ENCODE measurements at places on chromosomes 6 and 20.

DNA sequence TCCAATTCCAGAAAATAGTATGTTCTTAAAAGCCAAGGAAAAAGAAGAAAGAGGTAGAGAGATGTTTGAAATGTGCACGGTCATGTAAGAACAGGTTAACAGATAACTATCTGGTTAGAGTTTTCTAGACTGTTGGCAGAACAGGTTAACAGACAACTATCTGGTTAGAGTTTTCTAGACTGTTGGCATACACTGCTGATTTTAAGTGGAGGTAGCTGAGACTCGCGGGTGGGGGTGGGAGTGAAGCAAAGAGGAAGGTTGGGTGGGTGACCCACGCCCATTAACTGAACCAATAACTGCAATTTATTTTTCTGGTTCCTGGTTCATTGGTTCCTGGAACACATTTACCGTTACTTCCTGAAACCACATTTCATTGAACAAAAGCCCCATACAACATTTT lies 157.5 kb downstream of the ELOVL4 start:
- no peak for DNase-seq

DNA sequence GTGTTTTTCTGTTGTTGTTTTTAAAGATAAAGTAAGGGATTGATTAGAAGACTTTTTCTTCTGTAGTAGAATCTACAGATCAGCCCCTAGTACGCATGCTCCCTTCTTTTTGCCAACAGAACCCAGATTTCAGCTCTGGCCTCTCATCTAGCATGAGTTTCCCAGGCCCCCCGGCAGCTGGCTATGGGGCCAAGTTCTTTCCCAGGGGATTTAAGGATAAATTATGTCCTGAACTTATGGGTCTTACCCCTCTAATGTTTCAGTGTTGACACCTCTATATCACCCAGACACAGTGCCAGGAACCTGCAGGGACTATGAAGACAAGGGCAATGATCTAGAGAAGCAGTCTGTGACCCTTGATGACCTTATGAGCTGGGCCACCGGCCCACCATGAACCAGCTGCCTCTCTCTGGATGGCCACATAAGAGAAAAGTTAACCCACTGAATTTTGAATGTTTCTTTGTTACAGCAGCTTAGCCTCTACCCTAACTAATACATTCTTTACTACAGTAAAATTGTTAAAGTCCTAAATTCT lies 150.5 kb downstream of the UNC5CL start:
- DNase-seq = no peak

DNA sequence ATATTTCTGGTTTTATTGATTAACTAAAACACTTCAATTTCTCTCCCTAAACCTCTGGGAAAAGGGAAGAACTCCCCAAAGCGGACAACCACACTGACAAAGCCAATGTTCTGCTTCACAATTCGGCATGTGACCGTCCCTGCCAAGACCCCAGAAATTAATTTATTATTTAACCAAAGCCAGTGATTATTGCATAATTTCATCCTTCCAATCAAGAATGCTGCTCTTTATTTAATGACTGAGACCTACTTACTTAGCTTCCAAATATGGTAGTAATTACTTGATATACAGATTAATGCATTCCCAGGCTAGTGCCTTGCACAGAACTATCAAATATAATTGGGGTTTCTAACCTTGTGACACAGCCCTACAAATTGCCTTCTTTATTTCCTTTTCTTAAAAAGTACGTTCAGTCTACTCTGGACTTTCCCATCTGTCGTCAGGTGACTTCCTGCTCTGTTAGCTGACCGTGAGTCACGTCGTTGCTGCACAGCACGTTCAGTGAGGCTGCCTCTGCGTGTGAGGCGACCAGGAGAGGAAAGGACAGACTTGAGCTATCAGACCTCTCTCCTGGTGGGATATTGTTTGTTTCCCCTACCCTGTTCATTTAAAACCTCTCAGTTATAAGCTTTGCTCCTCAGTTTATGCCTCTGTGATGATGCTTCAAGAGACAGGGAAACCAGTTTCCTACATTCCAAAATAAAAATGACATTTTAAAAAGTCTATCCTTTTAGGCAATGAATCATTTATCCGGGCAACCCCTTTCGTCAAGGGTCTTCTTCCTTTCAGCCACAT lies 55.7 kb upstream of the TNFAIP3 start:
- DNase-seq = no peak

- DNase-seq = no peak
Observed at GRCh38 chr20:10864076-10864672, 190.4 kb upstream of the JAG1 start.

DNA sequence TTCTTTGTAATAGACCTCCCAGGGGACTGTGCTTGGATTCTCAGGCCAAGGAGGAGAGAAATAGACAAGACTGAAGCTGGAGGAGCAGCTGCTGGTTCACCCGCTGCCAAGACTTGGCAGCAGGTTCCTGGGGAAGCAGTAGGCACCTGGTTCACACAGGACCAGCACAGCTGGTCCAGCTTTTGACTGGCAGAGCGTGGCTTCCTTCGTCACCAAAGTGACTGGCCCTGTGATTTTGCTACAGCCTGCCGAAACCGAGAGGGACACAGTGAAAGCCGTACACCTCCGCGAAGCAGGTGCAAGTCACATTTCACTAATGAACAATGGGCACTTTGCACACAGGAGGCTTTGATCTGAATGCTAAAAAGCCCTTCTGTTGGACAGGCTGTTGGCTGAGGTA lies 199.0 kb downstream of the RNF144B start:
- DNase-seq = no peak

GRCh38 chr6:56349194-56349593 lies 101.8 kb upstream of the COL21A1 start:
- DNase-seq = no peak

DNA sequence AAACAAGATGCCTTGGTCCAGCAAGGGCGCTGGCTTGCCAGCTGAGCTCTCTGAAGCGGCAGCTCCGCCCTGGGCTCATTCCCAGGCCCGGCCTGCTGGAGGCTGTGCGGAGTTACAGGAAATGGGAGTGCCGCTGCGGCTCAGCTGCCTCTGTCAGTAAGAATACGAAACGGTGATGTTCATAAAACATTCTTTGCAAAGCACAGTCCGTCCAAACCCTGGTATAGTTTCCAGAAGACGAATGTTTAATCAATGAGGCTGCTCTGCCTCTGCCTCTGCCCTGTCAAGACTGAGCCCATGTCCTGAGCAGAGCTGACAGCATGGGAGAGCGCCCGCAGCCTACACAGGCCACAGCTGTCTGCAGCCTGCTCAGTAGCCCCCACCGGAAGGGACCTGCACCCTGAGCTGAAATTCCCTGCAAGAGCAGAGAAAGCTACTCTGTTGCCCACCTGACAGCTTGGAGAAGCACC lies 153.3 kb upstream of the SNX9 start:
- no peak for DNase-seq

DNA sequence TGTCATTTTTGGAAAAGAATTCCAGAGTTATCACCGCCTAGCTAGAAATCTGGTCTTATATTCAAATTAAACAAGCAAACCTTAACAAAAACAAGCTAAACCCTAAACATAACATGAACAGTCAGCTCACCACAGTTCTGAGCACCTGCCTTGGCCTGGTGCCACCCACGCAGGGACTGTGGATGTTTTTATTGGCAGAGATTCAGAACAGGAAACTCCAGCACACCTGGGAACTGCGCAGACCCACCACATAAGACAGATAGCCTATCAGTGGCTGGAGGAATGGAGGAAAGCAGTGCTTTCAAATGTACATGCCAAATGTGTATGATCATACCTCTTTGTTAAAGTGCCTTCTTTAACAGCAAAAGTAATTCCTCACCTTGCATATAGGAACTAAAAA lies 8.9 kb downstream of the SLC16A10 start:
- no peak for DNase-seq

GRCh38 chr6:41815587-41815986 lies 28.1 kb downstream of the TOMM6 start:
- DNase-seq = no peak

- no peak for DNase-seq
Observed at GRCh38 chr20:53463101-53463972, 130.3 kb downstream of the ZNF217 start.

- DNase-seq = no peak
Observed at GRCh38 chr6:134602123-134602522, 284.2 kb upstream of the SGK1 start.

DNA sequence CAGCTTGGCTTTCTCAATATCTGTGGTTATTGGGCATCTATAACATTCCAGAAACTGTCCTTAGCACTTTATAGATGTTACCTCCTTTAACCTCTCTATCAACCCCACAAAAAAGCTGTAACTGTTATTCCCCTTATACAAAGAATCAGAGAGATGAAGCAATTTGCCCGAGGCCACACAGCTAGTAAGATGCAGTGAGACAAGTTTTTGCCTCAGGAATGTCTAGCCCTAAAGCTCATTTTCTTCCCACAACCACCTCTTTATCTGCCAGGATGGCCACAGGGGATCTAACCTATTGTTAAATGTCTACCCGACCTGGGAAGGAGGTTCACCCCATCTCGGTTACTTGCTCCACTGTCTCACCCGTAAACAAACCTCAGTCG lies 31.9 kb upstream of the TCP11 start:
- DNase-seq = no peak

- no peak for DNase-seq
Observed at GRCh38 chr6:159221486-159222170, 52.4 kb downstream of the FNDC1 start.

Data from neuronal stem cell (in vitro differentiated cells).